Fibroblast of lung (primary cell): ENCODE measurements at places on chromosomes 5 and 9. TPM values are rescaled to one million over a fixed set of nuclear protein-coding genes. Genes with fewer than 3 reads are reported as not detected.

GRCh38 chr9:88789785-88790184 is 201.5 kb upstream of the S1PR3 start:
- H3K36me3 ChIP-seq, result no peaks in the 10 kb centered on the region
- H3K4me1 ChIP-seq, result peaks cover 10% of the 10 kb centered on the region
- no peak overlapping the region for H3K27ac ChIP-seq
- no peak overlapping the region for H3K4me3 ChIP-seq
- no peaks in the 10 kb centered on the region for H3K27me3 ChIP-seq

Gene RAB3C
- not detected in 2 replicates for total RNA-seq

Gene FAT2
- total RNA-seq, result under 0.01 TPM in 2 replicates

DNA sequence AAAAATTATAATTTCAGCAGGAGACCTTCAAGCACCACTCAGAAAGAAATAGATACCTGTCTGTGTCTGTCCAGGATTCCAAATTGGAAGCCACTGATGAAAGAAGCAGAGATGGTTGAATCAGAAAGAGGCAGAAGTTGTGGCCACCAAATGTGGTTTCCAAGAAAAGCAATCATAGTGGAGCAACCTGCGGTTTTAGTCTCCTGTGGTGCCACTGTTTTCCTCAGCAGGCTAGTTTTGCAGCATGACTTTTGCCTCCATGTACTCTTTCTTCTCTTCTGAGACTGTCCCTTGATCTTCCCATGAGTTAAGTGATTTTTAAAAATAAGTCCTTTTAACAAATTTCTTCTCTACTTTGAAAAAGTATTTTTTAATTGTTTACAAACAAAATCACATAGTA is 535.8 kb downstream of the CYLC2 start:
- no peak for DNase-seq
- H3K27ac ChIP-seq, result no peak overlapping the region
- H3K4me3 ChIP-seq, result no peak overlapping the region
- H3K4me1 ChIP-seq, result no peaks in the 10 kb centered on the region

Gene IRX1
- total RNA-seq, result not detected in 2 replicates

DNA sequence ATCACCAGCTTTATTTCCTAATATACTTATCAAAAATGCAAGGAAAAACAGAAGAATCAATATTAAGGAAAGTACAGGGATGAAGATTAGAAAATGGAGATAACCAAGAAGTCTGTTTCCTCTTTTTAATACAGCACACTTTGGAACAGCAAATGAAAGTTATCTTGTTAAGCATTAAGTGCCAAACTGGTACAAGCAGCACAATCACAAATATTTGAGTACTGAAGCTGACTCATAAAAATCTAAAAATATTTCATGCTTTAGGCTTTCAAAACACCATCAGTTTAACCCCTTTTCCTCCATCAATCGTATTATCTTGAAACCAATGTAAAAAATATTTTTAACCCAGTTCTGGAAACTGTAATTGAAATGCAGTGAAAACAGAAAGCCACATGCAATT is 2.7 kb downstream of the FBXW11 start:
- H3K36me3 ChIP-seq, result peaks cover 2% of the 10 kb centered on the region
- no peak overlapping the region for H3K27ac ChIP-seq
- peak; percentile 41 for DNase-seq
- peaks cover 3% of the 10 kb centered on the region for H3K4me1 ChIP-seq
- no peaks in the 10 kb centered on the region for H3K27me3 ChIP-seq
